Cardiac fibroblast (primary cell): ENCODE measurements at places on chromosomes 16 and 17.

DNA sequence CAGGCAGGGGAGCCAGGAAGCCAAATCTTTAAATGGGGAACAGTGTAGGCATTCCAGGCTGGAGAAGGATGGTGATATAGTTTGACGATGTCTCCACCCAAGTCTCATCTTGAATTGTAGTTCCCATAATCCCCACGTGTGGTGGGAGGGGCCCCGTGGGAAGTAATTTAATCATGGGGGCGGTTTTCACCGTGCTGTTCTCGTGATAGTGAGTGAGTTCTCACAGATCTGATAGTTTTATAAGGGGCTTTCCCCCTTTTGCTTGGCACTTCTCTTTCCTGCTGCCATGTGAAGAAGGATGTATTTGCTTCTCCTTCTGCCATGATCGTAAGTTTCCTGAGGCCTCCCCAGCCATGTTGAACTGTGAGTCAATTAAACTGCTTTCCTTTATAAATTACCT, 28.8 kb downstream of the GINS3 start:
- no peak for DNase-seq

DNA sequence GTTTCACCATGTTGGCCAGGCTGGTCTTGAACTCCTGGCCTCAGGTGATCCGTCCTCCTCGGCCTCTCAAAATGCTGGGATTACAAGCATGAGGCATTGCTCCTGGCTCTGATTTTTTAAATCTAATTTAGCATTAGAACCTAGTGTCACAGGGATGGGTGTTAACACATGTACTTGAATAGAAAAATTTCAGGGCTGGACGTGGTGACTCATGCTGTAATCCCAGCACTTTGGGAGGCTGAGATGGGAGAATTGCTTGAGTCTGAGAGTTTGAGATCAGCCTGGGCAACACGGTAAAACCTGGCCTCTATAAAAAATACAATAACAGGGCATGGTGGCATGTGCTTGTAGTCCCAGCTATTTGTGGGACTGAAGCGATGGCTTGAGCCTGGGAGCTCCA, 6.0 kb upstream of the RNF135 start:
- DNase-seq = peak; percentile 50

- no peak for DNase-seq
Measured at GRCh38 chr16:66902648-66903543, 15.8 kb downstream of the CDH16 start.

DNA sequence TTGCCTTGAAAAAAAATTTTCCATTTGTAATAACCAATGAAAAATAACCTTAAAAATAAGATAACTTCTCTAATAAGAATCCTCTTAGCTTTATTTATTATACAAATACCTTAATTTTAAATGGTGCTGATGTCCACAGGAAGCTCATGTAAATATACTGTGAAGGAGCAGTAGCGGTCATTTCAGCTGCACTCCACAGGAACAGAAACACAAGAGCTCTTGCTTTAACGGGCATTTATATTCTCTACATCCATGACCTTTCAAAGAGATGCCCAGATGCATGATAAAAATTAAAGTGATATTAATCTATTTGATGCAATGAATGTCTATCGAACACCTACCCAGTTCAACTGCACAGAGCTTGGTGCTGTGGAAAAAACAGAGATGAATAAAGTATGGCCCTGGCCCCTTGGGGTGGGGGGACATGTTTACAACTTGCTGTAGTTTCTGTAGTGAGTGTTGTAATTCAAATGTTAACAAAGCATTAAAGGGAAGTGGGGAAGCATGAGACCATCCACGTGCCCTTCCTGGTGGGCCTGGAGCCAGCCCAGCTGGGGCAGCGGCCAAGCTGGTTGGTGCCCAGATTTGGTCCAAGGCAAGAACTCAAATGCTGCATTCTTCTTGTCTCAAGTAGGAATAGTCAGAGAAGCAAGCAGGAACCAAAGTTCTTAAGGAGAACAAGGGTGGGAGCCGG, 47.9 kb downstream of the IQCK start:
- peak; percentile 74 for DNase-seq

DNA sequence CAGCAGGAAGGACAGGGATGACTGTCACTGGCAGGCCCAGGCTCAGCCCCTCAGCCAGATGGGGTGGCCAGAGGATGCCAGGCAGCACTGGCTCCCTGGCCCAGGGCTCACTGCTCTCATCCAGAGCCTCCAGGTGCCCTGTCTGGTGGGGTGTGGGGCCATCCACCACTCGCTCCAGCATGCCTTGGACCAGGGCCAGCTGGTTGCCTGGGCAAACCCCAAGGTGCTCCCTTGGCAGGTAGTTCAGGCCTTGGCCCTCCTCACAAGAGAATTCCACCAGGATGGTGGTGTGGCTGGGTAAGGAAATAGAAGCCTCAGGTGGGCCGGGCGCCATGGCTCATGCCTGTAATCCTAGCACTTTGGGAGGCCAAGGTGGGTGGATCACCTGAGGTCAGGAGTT, 29.4 kb downstream of the LGALS9 start:
- DNase-seq = no peak

DNA sequence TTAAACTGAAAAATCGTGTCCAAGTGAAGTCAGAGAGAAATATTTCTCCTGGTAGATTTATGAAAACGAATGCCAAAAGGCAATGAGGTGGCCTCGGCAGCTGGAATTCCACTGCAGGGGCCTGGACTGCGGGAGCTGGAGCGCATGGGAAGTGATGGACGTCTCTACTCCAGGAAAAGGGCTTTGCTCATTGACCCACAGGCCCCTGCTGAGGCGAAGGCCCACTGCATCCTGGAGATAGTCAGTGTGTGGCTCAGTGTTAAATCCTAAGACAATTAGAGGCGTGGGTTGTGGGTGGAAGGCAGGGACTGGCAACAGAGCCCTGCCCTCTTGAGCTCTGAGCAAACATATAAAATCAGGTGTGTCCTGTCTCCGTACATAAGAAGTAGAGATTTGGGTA, 191.4 kb downstream of the SLC39A11 start:
- no peak for DNase-seq

- DNase-seq = peak; percentile 80
Measured at GRCh38 chr17:58710948-58711552, 18.6 kb downstream of the RAD51C start.

- DNase-seq = no peak
Measured at GRCh38 chr17:50470426-50470825, 1.7 kb upstream of the CHAD start.

- no peak for DNase-seq
Measured at GRCh38 chr17:29885031-29885640, 44.9 kb downstream of the SSH2 start.

GRCh38 chr16:89319886-89320781, 102.6 kb downstream of the ZNF778 start:
- peak; percentile 91 for DNase-seq

DNA sequence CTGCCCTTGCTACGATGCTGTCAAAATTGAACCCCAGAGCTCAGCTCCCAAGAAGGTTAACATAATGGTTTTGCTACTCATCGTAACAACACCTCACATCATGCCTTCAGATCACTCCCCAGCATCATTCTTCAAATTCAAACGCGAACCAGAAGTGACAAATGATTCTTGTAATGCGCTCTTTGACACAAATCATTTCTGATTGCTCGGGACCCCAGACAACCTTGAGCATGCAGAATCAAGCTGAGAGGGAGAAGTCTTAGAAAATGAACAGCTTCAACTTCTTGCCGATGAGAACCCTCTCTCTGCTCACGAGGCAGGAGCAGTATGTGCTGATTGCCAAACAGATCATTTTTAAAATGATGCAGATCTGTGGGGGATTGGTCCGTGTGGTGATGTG, 241.0 kb upstream of the ASIC2 start:
- no peak for DNase-seq

GRCh38 chr17:72462814-72463213, 342.0 kb downstream of the SOX9 start:
- DNase-seq = no peak

DNA sequence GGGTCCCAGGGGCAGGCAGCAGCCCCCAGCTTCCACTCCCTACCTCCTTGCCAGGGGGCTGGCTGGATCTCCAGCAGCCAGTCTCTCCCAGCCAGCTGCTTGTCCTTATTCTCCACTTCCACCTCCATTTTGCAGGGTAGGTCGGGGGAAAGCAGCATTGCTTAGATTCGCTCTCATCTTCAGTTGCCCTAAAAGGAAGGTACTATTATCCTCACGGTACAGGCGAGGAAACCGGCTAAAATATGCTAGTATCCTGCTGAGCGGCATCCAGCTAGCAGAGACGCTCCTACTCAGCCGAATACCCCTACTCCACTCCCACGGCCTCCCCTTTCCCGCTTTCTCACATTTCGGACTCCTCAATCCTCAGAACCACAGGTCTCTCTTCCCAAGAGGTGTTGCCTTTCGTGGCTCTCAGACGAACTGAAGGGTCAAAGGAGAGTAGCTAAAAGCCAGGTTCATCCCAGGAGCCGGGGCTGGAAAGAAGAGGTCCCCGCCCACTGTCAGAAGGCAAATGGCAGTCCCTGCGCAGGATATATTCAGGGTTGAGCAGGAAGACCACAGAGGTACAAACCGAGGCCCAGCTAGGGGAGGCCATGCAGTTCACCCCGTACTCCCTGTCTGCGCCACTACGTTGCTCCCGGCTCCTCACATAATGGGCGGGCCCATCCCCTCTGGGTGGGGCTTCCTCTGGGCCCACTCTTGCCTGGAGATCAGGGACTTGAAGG, 1.7 kb upstream of the RAB11FIP4 start:
- DNase-seq = no peak

DNA sequence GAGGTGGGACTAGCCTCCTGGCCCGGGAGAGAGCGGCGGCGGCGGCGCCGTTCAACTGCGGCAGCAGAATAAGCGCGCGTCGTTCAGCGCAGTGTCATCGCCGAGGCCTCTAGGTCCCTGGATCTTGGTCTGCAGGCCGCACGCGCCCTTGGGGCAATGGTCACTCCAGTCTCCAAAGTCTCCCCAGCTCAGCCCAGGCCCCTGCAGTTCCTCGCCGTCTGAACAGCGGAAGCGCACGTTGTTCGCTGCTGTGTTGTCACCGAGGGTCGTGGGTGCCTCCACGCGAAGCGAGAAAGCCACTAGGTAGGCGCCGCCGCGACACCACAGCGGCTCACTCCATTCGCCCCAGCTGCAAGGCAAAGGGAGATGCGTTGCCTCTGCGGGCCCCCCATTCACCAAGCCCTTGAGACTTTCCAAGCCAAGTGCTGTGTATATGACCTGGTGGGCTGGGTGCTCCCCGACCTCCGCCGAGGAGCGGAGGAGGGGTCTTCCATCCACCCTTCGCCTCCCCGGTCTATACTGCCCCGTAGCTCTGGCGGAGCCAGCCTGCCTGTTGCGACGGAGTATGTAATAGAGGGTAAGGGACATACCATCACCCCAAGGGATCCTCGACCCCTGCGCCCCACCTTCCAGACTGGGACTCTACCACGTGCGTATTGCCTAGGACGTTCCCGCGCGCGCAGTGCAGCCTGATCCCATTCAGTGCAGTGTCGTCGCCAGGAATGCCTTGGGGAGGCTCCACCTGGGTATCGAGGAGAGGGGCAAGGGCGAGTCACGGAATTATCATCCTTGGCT, 656 bp downstream of the VMO1 start:
- no peak for DNase-seq

GRCh38 chr16:86306811-86307513, 203.4 kb upstream of the FOXF1 start:
- DNase-seq = peak; percentile 78

- DNase-seq = peak; percentile 57
Measured at GRCh38 chr17:10613775-10614513, 43.2 kb downstream of the MYH3 start.

- no peak for DNase-seq
Measured at GRCh38 chr17:76683011-76683755, 27.6 kb downstream of the MXRA7 start.

DNA sequence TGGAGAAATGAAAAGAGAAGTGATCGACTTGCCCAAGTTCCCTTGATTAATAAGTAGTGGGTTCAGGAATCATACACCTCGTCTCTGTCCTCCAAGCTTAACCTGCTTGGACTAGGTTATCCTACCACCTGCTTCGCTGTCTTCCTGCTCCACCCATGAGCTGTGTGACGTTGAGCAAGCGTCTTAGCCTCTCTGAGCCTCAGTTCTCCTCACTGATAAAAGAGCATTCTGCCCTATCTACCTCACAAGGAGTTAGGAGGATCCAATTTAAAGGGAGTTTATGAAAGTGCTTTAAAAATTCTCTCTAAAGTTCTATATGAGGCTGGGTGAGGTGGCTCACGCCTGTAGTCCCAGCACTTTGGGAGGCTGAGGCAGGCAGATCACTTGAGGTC, 9.5 kb upstream of the BHLHA9 start:
- DNase-seq = no peak

DNA sequence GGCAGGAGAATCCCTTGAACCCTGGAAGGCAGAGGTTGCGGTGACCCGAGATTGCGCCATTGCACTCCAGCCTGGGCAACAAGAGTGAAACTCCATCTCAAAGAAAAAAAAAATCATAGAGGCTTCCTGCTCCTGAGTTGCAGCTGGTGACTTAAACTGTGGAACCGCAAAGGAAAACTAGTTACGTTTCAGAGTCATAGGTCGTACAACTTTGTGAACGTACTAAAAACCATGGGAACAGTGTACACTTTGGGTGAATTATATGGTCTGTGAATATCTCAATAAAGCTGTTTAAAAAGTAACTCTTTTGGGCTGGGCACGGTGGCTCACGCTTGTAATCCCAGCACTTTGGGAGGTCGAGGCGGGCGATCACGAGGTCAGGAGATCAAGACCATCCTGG, 23.6 kb downstream of the SLC5A10 start:
- DNase-seq = no peak

DNA sequence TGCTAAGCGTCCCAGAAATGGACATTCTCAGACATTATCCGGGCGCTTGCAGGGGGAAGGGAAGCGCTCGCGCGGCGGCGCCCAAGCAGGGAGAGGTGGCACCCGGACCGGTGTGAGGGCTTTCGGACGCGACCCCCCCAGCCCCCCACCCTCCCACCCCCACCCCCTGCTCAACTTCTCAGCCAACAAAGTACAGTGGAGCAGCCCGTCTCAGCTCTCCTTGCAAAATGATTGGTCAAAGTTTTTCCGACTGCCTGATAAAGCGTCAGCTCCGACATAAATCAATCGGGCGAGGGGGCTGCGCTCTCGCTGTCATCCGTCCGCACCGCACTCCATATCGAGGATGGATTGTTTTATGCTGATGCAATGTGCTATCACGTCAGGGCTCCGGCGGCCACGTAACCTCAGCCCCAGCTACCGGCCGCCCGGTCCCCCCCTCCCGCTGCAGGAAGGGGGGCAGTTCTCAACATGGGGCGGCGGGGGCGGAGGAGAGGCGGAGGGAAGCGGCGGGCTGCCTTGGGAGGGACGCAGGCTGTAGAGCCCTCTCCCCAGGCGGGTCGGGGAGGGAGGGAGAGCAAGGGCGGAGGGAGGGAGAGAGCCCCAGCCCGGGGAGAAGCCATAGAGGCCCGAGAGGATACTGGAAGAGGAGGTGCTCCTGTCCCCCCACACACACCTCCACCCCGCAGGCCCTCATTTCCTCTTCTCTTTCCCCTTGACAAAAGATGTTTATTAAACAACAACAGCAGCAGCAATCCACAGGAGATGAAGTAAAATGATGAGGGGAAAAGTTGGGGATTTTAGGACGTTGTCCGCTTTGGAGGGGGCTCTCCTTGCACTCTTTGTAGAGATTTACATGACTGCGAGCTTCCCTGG, at the start of gene HOXB9:
Gene HOXB9 (minus strand): TSS at position 114 of the 873 bp plus-strand sequence. CDS start 89 bp downstream, at position 25.
- DNase-seq = no peak

DNA sequence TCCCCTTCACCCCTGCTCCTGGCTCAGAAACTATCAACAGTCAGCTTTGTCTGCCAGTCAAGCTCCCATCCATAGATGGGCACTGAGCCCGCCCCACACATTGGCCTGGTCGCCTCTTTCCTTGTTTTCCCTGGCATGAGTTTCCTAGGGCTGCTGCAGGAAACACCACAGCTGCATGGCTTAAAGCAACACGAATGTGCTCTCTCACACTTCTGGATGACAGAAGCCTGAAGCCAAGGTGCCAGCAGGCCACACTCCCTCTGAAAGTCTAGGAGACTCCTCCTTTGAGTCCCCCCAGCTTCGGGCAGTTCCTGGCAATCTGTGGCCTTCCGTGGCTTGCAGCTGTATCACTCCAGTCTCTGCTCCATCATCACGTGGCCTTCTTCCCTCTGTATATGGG, 69.9 kb downstream of the TBC1D16 start:
- no peak for DNase-seq
